ENCODE measurements at places on chromosomes 7 and 10.

GRCh38 chr10:4812046-4812445 lies 14.0 kb upstream of the AKR1E2 start:
- no peak for DNase-seq

- DNase-seq, result no peak
Observed at GRCh38 chr10:7150349-7150748, 260.5 kb downstream of the SFMBT2 start.

GRCh38 chr7:18059171-18059570 lies 31.5 kb upstream of the PRPS1L1 start:
- no peak for DNase-seq

DNA sequence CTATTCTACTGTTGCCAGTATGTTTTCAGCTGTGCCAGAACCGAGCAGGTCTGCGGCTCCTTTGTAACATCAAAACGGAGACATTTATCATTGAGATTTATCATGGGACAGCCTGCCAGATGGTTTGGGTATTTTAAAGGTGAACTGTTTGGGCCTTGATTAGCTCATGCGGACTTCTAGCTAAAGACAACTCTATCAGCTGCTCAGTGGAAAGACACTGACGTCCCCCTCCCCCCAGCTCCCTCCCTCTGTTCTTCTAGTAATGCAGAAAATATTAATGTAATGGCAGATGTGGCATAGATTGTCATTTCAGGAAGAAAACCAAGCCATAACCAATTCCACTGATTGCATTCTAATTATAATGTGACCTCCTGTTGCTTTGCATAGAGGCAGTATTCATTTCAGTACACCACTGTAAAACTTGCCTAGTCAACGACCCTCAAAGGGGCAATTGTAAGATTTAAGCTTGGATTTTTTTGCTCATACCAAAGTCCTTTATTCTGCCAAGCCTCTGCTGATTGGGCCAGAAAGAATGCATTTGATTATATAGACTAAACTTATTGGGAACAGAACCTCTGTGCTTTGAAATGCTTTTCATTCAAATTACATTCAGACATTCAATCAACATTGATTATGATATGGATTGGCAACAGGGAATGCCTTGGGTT lies 966.8 kb downstream of the LRMDA start:
- DNase-seq, result no peak

- no peak for DNase-seq
Observed at GRCh38 chr7:71843676-71844075, 568.5 kb downstream of the CALN1 start.

- DNase-seq, result no peak
Observed at GRCh38 chr7:71457021-71457420, 325.1 kb downstream of the GALNT17 start.

DNA sequence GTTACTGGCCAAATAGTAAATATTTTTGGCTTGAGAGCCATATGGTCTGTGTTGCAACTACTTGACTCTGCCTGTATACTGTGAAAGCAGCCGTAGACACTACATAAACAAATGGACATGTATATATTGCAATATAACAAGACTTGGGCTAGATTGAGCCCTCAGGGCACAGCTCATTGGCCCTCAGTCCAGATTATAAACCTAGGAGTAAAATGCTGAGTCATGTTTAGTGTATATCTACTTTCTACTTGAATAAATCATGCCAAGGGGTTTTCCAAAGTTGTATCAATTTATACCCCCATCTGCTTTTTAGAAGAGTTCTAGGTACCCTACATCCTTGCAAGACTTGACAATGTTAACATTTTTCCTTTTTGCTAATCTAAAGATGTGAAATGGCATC lies 27.4 kb upstream of the POU6F2 start:
- no peak for DNase-seq

All from renal cortical epithelial cell (primary cell).